ENCODE measurements at places on chromosomes 1 and 21. TPM values are rescaled to one million over a fixed set of nuclear protein-coding genes. Genes with fewer than 3 reads are reported as not detected.

DNA sequence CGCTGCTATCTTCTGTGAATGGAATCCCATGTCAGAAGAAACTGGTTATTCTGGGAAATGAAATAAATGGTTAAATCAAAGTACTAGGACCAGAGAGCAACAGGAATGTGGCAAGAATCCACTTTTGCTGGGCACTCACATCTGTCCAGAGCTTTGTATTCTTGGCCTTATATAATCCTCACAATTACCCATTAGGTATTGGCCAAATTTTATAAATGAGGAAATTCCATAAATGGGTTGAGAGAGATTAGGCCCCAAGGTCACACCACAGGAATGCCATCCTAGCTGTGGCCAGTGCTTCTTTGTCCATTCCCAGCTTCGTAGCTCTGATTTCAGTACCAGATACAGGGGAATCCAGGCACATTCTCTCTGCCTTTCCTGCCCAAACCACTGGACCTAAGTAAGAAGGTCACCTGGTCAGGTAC, 76.1 kb upstream of the HOOK1 start:
- no peak for DNase-seq
- H3K27me3 ChIP-seq, result 0 out of 2 replicates have a peak, but pooled peaks cover 4% of the 10 kb centered on the region
- no peak overlapping the region for H3K27ac ChIP-seq
- H3K4me1 ChIP-seq, result no peaks in the 10 kb centered on the region
- no peak overlapping the region for H3K4me3 ChIP-seq

DNA sequence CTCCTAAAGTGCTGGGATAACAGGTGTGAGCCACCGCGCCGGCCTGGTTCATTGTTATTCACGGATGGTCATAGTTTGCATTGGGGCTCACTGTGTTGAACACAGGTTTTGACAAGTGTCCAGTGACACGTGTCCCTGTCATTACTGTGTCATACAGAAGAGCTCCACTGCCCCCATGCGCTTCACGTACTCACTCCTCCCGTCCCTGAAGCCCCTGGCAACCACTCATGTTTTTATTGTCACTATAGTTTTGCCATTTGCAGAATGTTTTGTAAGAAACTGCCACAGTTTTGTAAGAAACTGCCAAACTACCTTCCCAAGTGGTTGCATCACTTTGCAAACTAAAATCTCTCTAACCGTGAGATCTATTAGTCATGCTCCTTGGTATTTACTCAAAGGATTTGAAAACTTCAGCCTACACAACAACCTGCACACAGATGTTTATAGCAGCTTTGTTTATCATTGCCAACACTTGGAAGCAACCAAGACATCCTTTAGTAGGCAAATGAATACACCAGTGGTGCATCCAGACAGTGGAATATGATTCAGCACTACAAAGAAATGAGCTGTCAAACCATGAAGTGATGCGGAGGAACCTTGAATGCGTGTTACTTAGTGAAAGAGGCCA, 163.2 kb upstream of the COL6A1 start:
- H3K4me1 ChIP-seq, result peaks cover 22% of the 10 kb centered on the region
- no peak overlapping the region for H3K4me3 ChIP-seq
- H3K36me3 ChIP-seq, result no peaks in the 10 kb centered on the region
- H3K27ac ChIP-seq, result no peak overlapping the region

DNA sequence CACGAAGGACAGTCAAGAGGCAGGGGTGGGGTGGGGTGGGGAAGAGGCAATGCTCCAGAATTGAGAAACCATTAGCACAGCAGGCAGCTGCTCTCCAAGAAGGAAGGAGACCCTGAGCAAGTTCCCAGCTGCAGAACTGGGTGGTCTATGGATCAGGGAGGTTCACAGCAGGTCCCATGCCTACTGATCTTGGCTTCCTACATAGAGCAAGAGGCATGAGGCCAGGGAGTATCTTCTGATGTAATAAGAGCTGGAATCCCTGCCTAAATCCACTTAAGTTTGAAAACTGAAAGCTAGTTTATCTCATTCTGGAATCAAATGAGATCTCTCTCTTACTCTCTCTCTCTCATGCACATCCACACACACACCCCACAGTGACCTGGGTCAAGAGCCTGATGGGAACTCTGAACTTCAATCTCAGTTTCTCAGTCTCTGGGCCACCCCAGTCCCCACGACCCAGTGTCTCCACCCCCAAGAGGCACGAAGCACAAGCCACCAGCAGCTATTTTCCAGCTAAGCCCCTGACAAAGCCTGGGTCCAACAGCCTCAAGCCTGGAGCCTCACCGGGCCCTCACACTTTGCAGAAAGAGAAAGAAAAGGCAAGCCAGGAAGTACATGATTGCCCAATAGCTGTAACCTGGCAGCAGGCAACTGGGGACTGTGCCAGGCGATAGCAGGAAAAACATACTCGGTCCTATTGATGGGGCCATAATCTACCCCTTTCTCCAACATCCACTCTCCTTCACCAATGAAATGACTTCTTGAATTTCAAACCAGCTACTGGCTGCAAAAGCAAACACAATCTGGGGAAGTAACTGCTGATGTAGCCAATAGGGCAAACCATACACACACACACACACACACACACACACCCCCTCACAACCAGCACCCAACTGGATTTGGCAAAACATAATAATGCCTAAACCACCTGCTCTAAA, 2.2 kb downstream of the NUAK2 start:
- no peak for DNase-seq
- peak overlapping the region; percentile 96 for H3K4me3 ChIP-seq
- peaks cover 38% of the 10 kb centered on the region for H3K27me3 ChIP-seq
- H3K36me3 ChIP-seq, result peaks cover 19% of the 10 kb centered on the region
- no peak overlapping the region for H3K27ac ChIP-seq

DNA sequence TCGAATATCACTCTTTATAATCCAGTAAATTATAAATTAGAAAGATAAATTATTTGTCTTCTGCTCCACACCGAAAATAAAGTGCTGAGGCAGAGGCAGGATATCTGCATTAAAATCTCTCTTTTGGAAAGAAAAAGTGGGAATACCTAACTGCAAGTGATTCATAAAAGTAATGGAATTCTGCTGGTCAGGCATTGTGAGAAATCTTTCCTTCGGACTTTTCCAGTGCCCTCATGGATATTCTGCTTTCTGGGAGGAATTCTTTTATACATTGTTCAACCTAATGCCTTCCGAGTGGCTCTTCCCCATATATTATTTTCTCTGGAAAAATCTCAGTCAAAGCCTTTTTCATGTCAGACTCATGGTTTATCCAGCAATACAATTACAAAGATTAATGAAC, 158.3 kb upstream of the RNPC3 start:
- no peak overlapping the region for H3K27ac ChIP-seq
- no peak for DNase-seq
- no peaks in the 10 kb centered on the region for H3K4me1 ChIP-seq
- H3K4me3 ChIP-seq, result no peak overlapping the region

DNA sequence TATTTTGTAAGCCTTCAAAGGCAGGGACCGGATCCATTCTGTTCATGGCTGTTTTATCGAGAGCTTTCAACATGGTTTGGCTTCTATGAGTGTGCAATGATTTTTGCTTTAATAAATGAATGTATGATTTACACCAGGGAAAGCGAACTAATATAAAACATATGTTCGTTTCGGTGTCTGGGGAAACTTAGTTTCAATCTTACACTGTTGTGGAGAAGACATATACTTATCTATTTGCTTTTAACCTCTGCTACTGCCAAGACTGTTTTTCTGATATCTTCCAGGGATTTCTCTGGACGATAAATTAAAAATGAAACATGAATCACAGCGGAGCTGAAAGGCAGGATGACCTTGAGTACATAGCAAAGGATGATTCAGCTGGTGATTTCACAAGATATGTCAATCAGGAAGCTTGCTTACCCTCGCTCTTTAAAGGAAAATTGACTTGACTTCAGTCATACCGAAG, 14.7 kb upstream of the CYYR1 start:
- peaks cover 12% of the 10 kb centered on the region for H3K4me1 ChIP-seq
- no peaks in the 10 kb centered on the region for H3K36me3 ChIP-seq
- no peaks in the 10 kb centered on the region for H3K27me3 ChIP-seq
- no peak overlapping the region for H3K4me3 ChIP-seq
- DNase-seq, result no peak

GRCh38 chr21:26116456-26117011, 54.0 kb downstream of the APP start:
- peaks cover 91% of the 10 kb centered on the region for H3K4me1 ChIP-seq
- peak overlapping the region; percentile 91 for H3K27ac ChIP-seq
- no peaks in the 10 kb centered on the region for H3K27me3 ChIP-seq
- no peak for DNase-seq

- H3K4me1 ChIP-seq, result no peaks in the 10 kb centered on the region
- no peak overlapping the region for H3K27ac ChIP-seq
- H3K27me3 ChIP-seq, result no peaks in the 10 kb centered on the region
- H3K36me3 ChIP-seq, result peaks cover 23% of the 10 kb centered on the region
Measured at GRCh38 chr1:33282791-33283190, 26.5 kb downstream of the ZNF362 start.

DNA sequence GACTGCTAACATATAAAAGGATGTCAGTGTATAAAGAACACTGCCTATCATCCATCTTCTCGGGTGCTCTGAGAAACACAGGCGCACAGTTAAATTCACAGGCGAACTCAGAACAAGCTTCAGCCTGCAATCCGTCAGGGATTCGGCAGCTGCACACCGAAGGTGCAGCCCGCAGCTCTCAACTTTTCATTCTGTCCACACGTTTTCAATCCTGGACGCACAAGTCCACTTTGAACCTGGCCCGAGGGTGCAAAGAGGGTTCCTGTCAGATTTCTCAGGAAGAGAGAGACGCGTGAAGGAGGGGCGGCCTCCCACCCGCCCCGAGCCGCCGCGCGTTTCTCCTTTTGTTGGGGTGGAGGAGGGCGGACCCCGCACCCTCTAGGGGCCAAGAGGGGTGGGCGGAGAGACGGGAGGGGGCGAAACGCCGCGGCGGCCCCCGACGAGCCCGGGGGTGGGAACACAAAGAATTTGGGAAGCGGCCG, 724 bp downstream of the DOCK7 start:
- peak; percentile 61 for DNase-seq
- H3K36me3 ChIP-seq, result no peaks in the 10 kb centered on the region
- H3K27ac ChIP-seq, result peak overlapping the region; percentile 77
- H3K4me3 ChIP-seq, result peak overlapping the region; percentile 94
- peaks cover 30% of the 10 kb centered on the region for H3K4me1 ChIP-seq

- H3K4me1 ChIP-seq, result peaks cover 11% of the 10 kb centered on the region
- peaks cover 13% of the 10 kb centered on the region for H3K36me3 ChIP-seq
- no peak for DNase-seq
- no peak overlapping the region for H3K4me3 ChIP-seq
Measured at GRCh38 chr1:2187619-2188018, 7.0 kb downstream of the FAAP20 start.

DNA sequence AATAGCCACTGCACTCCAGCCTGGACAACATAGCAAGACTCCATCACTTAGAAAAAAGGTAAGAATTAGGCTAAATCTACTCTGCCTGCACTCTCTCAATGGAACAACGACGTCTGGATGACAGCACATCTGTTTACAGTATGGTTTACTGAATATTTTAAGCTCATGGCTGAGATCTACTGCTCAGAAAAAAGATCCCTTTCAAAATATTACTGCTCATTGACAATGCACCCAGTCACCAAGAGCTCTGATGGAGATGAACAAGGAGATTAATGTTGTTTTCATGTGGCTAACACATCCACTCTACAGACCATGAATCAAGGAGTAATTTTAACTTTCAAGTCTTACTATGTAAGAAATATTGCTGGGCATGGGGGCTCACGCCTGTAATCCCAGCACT, 58.0 kb downstream of the SLC27A3 start:
- H3K36me3 ChIP-seq, result peaks cover under 1% of the 10 kb centered on the region
- DNase-seq, result no peak
- H3K4me1 ChIP-seq, result no peaks in the 10 kb centered on the region
- H3K4me3 ChIP-seq, result no peak overlapping the region
- no peak overlapping the region for H3K27ac ChIP-seq

GRCh38 chr1:13652238-13652637, 47.8 kb upstream of the PRDM2 start:
- no peak overlapping the region for H3K4me3 ChIP-seq
- no peak overlapping the region for H3K27ac ChIP-seq
- no peaks in the 10 kb centered on the region for H3K4me1 ChIP-seq
- peaks cover 11% of the 10 kb centered on the region for H3K36me3 ChIP-seq

GRCh38 chr1:166903232-166903631, 27.2 kb upstream of the TADA1 start:
- no peak for DNase-seq
- H3K4me3 ChIP-seq, result no peak overlapping the region
- no peak overlapping the region for H3K27ac ChIP-seq
- H3K4me1 ChIP-seq, result 0 out of 2 replicates have a peak, but pooled peaks cover 3% of the 10 kb centered on the region
- H3K27me3 ChIP-seq, result no peaks in the 10 kb centered on the region

GRCh38 chr21:33643658-33644311, 1.5 kb downstream of the ITSN1 start:
- no peaks in the 10 kb centered on the region for H3K36me3 ChIP-seq
- peak overlapping the region; percentile 97 for H3K4me3 ChIP-seq
- peak overlapping the region; percentile 25 for H3K27ac ChIP-seq

DNA sequence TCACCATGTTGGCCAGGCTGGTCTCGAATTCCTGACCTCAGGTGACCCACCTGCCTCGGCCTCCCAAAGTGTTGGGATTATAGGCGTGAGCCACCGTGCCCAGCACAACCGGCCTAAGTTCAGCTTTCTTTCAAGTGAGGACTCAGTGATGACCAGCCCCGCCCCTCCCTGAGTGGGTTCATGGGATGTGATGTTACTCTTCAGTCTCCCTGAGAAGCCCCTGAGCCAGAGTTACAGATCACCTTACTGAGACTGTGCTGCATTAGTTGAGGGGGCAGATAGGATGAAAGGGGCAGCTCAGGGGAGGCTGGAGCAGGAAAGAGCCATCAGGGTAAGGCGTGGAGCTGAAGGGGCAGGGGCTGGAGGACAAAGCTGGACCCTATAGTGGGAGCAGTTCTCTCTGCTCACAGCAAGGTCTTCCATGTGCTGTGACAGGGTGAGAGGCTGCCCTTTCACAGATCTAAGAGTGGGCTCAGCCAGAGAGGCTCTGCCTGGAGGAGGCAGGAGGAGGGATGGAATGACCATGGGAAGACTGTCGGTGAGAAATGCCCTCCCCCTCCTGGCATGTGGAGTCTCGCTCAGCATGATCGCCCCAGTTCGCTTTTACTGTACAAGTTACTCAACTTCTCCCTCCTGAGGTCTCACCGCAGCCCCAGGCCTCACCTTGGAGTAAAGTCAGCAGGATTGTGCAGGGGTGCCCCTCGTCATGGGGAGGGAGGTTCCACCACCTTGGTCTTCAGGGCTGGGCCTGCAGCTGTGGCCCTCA, 13.4 kb downstream of the SH2D2A start:
- DNase-seq, result no peak
- peaks cover 23% of the 10 kb centered on the region for H3K36me3 ChIP-seq
- no peaks in the 10 kb centered on the region for H3K27me3 ChIP-seq
- H3K4me3 ChIP-seq, result no peak overlapping the region
- no peak overlapping the region for H3K27ac ChIP-seq
- no peaks in the 10 kb centered on the region for H3K4me1 ChIP-seq

GRCh38 chr1:105585791-105586190, 1470.7 kb upstream of the PRMT6 start:
- no peak for DNase-seq
- no peaks in the 10 kb centered on the region for H3K36me3 ChIP-seq
- no peak overlapping the region for H3K4me3 ChIP-seq
- no peaks in the 10 kb centered on the region for H3K27me3 ChIP-seq
- no peak overlapping the region for H3K27ac ChIP-seq

ADAMTS5 gene
- 0.64 TPM for total RNA-seq

MINDY1 gene
- total RNA-seq, result 11.2 TPM

IL12RB2 gene
- 0.81 TPM for total RNA-seq

MRPS14 gene
- 33.1 TPM for total RNA-seq

SPATA17 gene
- total RNA-seq, result 0.46 TPM

HEYL gene
- total RNA-seq, result 3.6 TPM

SMPDL3B gene
- 31.6 TPM for total RNA-seq
